ENCODE measurements at places on chromosomes 11 and 22. TPM values are rescaled to one million over a fixed set of nuclear protein-coding genes. Genes with fewer than 3 reads are reported as not detected.

Gene PHETA2
- total RNA-seq = 14.6 TPM

Gene PLEKHA7
- 0.51 TPM for total RNA-seq

Gene SCT
- total RNA-seq = not detected

Gene TESMIN
- not detected for total RNA-seq

Gene KRTAP5-11
- not detected for total RNA-seq

Gene OR10D3
- not detected for total RNA-seq

Gene SLC39A13
- 188 TPM for total RNA-seq

Gene PRRG4
- total RNA-seq = not detected

Gene KCNQ1
- not detected for total RNA-seq

All from pericardium fibroblast (primary cell).